ENCODE measurements at places on chromosomes 4 and X.

DNA sequence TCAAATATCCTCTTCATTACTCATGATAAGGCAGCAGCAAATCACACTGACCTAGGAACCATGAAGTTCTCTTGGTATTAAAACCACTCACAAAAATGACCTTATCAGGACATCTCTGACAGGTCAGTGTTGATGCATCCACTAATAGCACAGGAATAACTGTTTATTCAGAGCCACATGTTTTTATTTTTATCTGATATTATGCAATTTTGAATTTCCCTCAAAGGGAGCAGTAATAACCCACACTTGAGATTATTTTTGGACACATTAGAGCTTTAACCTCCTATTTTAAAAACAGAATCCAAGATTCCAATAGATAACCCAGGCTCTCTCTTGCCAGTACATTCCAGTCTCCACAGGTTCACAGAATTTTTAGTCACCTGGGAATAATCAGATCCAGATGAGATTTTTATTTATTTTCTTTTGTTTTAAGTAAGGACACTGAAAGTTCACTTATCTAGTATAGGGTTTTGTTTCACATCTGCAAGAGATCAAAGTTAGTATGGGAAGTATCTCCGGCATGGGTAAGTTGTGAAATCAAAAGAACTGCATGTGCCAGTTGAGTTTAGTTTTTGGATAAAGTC lies 36.3 kb upstream of the MYOZ2 start:
- peak; percentile 46 for DNase-seq

DNA sequence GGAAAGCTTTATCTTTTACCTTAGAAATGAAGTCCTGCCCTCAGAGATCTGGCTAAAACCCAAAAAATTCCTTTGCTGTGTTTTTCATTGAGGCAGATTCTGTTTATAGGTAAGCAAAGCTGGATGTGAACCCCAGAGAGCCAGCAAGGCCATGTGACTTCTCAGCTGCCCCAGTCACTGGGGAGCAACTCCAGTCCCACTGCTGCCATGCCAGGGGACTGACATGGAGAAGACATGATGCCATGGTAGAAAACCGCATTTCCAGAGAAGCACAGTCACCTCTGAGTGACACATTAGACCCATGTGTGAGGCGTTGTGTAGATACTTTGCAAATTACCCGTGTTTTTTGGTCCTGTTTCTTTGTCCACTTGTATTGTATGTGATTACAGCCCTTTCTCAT lies 45.4 kb downstream of the PTTG2 start:
- no peak for DNase-seq

DNA sequence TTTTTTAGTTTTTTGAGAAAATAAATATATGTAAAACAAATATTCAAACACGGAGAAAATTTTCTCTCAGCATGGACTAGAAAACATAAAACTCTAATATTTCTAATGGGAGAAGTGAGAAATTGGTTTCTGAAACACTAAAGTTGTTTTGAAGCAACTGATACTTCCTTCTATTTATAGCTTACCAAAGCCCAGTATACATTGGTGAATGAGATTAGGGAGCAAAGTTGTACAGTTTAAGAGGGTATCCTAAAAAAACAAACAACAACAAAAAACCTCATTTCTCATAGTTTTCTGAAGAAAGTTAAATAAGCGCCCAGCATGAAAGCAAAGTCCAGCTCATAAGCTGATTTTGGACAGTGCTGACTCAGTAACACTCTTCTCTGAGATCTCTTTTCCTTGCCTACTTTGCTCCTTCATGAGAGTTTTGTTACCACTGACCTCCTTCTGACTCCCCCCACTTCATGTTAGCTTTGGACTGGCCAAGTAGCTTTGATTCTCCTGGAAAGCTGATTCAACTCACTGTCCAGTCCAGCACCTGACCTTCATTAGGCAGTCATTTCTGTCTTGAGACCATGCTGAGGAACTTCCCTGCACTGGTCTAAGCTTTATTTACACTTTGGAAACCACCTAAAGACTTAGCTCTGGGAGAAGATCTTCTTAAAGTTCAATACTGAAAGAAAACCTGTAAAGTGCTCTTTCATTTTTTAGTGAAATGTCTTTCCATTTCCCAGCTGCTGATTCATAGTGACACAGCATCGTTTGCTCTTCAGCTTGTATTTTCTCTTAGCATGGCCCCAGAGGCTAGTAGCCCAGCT lies 21.8 kb upstream of the P2RY10 start:
- DNase-seq: no peak

- DNase-seq: no peak
These were observed 8.2 kb downstream of the SH3TC1 start for GRCh38 chr4:8207314-8207713.

DNA sequence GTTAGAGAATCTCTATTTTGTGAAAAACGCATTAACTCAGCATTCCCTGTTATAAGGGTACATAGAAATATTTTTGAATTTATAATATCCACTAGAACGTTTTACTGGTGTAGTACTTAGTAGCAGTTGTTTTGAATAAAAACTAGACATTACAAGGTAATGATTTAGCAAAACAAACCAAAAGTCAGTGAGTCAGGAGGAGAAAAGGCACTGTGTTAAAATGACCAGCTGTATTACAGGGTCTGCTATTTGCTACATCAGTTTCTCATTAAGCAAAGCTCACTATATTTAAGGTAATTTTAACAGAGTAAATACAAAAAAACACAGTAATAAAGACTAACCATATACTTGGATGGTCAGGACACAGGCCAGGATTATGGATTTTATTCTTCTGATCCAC lies 152.8 kb downstream of the RASL11B start:
- DNase-seq: no peak

- no peak for DNase-seq
These were observed 14.3 kb downstream of the CASK start for GRCh38 chrX:41909068-41909467.
